ENCODE measurements at places on chromosomes 2 and 18. TPM values are rescaled to one million over a fixed set of nuclear protein-coding genes. Genes with fewer than 3 reads are reported as not detected.

GRCh38 chr18:61808286-61808685 lies 84.5 kb downstream of the RNF152 start:
- H3K4me3 ChIP-seq: no peak overlapping the region
- no peaks in the 10 kb centered on the region for H3K27me3 ChIP-seq
- H3K27ac ChIP-seq: no peak overlapping the region
- H3K36me3 ChIP-seq: no peaks in the 10 kb centered on the region

DNA sequence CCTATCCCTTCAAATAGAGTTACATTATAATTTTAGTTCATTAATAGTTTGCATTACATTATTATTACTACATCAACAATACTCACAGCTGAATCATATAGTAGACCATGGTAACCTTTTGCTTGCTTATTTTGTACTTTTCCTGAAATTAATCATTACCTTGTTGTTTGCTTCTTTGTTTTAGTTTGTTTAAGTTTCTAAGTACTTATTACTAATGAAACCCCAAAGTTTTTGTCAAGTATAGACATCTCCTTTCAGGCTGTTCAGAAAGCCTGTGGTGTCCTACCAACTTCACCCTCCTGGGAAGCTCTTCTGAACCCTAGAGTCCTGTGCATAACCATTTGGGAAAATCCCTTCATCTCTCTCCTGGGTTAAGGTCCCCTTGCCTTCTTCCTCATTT lies 43.5 kb upstream of the LAPTM4A start:
- no peaks in the 10 kb centered on the region for H3K36me3 ChIP-seq
- peaks cover 10% of the 10 kb centered on the region for H3K4me1 ChIP-seq
- no peak for DNase-seq
- no peaks in the 10 kb centered on the region for H3K27me3 ChIP-seq

DNA sequence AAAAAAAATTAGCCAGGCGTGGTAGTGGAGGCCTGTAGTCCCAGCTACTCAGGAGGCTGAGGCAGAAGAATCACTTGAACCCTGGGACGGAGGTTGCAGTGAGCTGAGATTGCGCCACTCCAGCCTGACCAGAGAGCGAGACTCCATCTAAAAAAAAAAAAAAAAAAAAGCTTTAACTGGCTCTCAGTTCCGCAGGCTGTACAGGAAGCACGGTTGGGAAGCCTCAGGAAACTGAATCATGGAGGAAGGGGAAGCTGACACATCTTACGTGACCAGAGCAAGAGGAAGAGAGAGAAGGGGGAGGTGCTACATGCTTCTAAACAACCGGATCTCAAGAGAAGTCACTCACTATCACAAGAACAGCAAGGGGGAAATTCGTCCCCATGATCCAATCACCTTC lies 505.6 kb upstream of the SLC8A1 start:
- no peaks in the 10 kb centered on the region for H3K4me1 ChIP-seq
- H3K36me3 ChIP-seq: no peaks in the 10 kb centered on the region
- no peak overlapping the region for H3K4me3 ChIP-seq
- DNase-seq: no peak

- peak overlapping the region; percentile 35 for H3K27ac ChIP-seq
- H3K4me1 ChIP-seq: no peaks in the 10 kb centered on the region
- H3K27me3 ChIP-seq: no peaks in the 10 kb centered on the region
- no peak overlapping the region for H3K4me3 ChIP-seq
These were observed 97.8 kb upstream of the RASGRP3 start for GRCh38 chr2:33378556-33379210.

- DNase-seq: no peak
- H3K27ac ChIP-seq: no peak overlapping the region
- H3K4me3 ChIP-seq: no peak overlapping the region
- peaks cover 19% of the 10 kb centered on the region for H3K4me1 ChIP-seq
These were observed 3.1 kb upstream of the TXNL4A start for GRCh38 chr18:79991494-79991893.

GRCh38 chr2:73908689-73909652 lies 16.2 kb downstream of the ACTG2 start:
- H3K27me3 ChIP-seq: no peaks in the 10 kb centered on the region
- no peaks in the 10 kb centered on the region for H3K36me3 ChIP-seq
- no peak overlapping the region for H3K4me3 ChIP-seq
- no peak for DNase-seq
- no peaks in the 10 kb centered on the region for H3K4me1 ChIP-seq
- no peak overlapping the region for H3K27ac ChIP-seq

DNA sequence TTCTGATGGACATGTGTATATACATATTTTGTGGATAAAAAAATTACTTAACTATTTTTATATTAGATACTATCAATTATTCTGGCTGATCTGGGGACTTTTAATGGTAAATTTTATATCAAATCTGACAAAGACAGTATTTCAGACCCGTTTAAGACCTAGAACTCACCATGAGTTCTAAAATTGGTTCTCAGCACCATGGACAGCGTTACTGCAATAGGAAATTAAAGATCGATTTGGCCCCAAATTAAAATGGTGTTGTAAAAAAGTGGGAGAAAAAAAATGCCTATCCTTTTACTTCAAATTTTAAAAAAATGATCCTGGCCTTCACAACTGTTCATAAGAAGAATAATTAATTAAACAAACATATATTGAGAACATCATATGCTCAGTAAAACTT lies 919 bp upstream of the SCN2A start:
- no peaks in the 10 kb centered on the region for H3K4me1 ChIP-seq
- DNase-seq: no peak
- no peaks in the 10 kb centered on the region for H3K36me3 ChIP-seq
- no peak overlapping the region for H3K27ac ChIP-seq
- no peaks in the 10 kb centered on the region for H3K27me3 ChIP-seq
- no peak overlapping the region for H3K4me3 ChIP-seq

GRCh38 chr2:150101947-150102346 lies 385.5 kb downstream of the RND3 start:
- H3K4me3 ChIP-seq: no peak overlapping the region
- no peaks in the 10 kb centered on the region for H3K27me3 ChIP-seq
- DNase-seq: no peak
- peaks cover 9% of the 10 kb centered on the region for H3K4me1 ChIP-seq
- H3K27ac ChIP-seq: no peak overlapping the region
- H3K36me3 ChIP-seq: no peaks in the 10 kb centered on the region

DNA sequence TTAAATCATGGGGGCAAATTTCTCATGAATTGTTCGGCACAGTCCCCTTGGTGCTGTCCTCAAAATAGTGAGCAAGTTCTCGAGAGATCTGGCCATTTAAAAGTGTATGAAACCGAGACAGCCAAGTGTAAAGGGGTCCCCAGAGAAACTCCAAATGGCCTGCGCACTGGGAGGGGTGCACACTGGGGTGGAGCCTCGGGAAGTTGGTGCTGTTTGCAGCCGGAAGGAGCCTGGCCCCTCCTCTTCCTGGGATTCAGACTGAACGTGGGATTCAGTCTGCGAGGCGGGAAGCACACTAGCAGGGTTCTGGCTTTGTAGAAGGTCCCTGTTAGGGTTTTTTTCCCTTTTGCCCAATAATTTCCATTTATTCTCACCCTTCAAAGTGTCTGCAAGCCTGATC lies 48.8 kb downstream of the RABL2A start:
- DNase-seq: no peak
- no peaks in the 10 kb centered on the region for H3K36me3 ChIP-seq
- H3K27ac ChIP-seq: peak overlapping the region; percentile 40
- H3K4me3 ChIP-seq: no peak overlapping the region
- no peaks in the 10 kb centered on the region for H3K27me3 ChIP-seq
- H3K4me1 ChIP-seq: peaks cover 10% of the 10 kb centered on the region

- H3K36me3 ChIP-seq: no peaks in the 10 kb centered on the region
- no peak for DNase-seq
- H3K4me3 ChIP-seq: no peak overlapping the region
- no peaks in the 10 kb centered on the region for H3K27me3 ChIP-seq
- no peak overlapping the region for H3K27ac ChIP-seq
These were observed 96.0 kb downstream of the COMMD1 start for GRCh38 chr2:62001431-62001830.

- no peaks in the 10 kb centered on the region for H3K27me3 ChIP-seq
- H3K4me3 ChIP-seq: no peak overlapping the region
- no peaks in the 10 kb centered on the region for H3K36me3 ChIP-seq
- no peaks in the 10 kb centered on the region for H3K4me1 ChIP-seq
- H3K27ac ChIP-seq: no peak overlapping the region
These were observed 194.1 kb upstream of the FANCL start for GRCh38 chr2:58435246-58435645.

- H3K4me1 ChIP-seq: no peaks in the 10 kb centered on the region
- peak; percentile 50 for DNase-seq
- no peaks in the 10 kb centered on the region for H3K36me3 ChIP-seq
These were observed 52.7 kb upstream of the LAMA1 start for GRCh38 chr18:7170292-7170691.

DNA sequence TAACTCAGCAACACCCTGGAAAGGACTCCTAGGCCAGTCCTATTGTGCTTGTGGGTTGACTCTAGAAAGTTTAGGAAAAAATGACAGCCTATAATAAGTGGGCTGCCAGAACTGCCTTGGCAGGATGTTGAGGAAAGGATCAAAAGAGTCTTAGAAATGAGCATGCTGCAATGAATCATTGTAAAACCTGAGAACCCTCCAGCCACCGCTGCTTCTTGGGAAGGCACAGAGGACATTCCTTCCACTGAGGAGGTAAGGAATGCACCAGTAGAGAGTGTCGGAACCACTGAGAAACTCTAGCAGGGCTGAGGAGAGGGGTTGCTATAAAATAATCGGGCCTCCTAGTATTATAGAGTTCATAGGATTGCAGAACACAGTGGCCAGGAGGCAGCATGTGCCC lies 146.7 kb upstream of the SMIM21 start:
- no peak for DNase-seq
- no peaks in the 10 kb centered on the region for H3K36me3 ChIP-seq
- H3K4me1 ChIP-seq: no peaks in the 10 kb centered on the region
- no peaks in the 10 kb centered on the region for H3K27me3 ChIP-seq
- H3K27ac ChIP-seq: no peak overlapping the region

GRCh38 chr2:31476511-31477180 lies 62.1 kb upstream of the XDH start:
- no peak for DNase-seq
- no peaks in the 10 kb centered on the region for H3K27me3 ChIP-seq
- H3K36me3 ChIP-seq: no peaks in the 10 kb centered on the region
- H3K4me1 ChIP-seq: no peaks in the 10 kb centered on the region
- no peak overlapping the region for H3K27ac ChIP-seq

DNA sequence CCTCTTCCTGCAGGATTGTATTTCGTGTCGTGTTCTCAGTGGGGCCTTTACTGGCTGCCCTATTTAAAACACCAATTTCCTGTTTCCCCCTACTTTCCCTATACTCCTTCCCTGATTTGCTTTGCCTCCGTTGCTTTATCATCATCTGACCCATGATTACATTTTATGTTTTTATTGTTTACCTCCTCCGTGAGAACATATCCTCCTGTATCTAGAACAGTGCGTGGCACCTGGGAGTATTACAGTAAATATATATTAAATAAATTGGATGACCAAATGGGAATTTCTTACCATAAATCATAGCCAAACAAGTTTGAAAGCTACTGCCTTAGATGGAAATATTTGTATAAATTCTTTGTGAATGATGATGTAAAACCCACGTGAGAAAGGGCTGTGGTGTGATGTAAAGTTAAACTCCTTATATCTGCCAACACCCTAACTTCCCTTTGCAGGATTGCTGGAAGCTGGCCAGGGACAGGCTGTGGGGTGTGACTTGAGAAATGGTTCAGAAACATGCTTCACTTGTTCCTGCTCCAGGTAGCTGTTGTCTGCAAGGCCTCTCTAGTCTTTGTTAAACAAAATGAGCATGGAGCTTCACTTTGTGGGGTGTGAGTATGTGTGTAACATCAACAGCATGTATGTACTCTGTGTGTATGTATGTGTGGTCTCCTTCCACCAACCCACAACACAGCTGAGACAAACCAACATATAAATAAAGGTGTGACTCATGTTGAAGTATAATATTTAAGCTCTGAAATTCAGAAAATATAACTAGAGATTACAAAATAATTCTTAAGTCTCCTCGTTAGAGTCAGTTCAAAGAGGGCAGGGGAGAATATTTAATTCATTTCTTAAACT lies 40.3 kb downstream of the LHCGR start:
- H3K4me3 ChIP-seq: no peak overlapping the region
- DNase-seq: peak; percentile 65
- no peaks in the 10 kb centered on the region for H3K27me3 ChIP-seq
- H3K27ac ChIP-seq: peak overlapping the region; percentile 2
- H3K4me1 ChIP-seq: peaks cover 28% of the 10 kb centered on the region

DNA sequence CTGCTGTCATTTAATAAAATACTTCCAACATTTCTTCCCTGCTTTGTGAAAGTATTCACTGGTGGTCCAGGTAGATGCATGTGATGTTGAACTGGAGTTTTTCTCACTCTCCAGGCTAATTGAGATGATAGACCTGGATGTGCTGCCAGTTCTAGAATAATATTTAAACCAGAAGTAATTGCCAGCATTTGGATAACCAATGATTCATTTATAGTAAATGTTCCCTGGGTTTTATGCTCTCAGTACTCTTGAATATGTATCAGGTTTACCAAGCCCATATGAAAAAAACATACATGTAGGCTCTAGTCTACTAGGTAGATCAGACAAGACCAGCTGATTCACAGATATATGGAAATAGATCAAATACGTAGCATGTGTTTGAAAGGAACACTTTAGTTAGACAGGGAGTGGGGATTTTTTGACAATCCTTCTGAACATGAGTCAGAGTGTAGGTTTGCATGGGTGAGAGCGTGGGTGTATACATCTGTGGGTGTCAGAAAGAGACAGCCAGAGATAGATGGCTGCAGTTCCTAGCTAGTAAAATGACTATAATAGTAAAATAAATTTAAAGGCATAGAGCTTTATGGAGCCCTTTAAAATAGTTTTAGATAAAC lies 115.1 kb downstream of the NAB1 start:
- no peaks in the 10 kb centered on the region for H3K36me3 ChIP-seq
- no peak for DNase-seq

DNA sequence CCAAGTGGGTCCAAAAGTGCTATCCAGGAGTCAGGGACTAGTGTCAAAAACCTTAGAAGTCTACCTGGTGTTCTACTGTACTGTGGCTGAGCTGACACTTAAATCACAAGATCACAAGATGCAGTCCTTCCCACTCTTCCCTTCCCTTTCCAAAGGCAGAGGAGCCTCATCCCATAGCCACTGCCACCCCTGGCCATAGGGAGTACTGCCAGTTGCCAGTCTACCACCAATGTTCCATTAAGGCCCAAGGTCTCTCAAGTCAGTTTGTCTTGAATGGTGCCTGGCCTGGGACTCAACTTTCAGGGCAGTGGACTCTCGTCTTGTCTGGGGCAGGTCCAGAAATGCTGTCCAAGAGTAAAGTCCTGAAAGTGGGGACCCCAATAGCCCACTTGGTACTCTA lies 585.6 kb downstream of the NUP35 start:
- no peak overlapping the region for H3K27ac ChIP-seq
- no peak for DNase-seq
- H3K4me3 ChIP-seq: no peak overlapping the region
- no peaks in the 10 kb centered on the region for H3K27me3 ChIP-seq

- no peak for DNase-seq
- H3K4me1 ChIP-seq: no peaks in the 10 kb centered on the region
- H3K27ac ChIP-seq: no peak overlapping the region
- no peaks in the 10 kb centered on the region for H3K36me3 ChIP-seq
- H3K27me3 ChIP-seq: no peaks in the 10 kb centered on the region
These were observed 45.9 kb upstream of the ATP5MC3 start for GRCh38 chr2:175227393-175227792.

GRCh38 chr2:66472225-66472843 lies 37.4 kb downstream of the MEIS1 start:
- no peak for DNase-seq
- no peak overlapping the region for H3K27ac ChIP-seq
- H3K4me3 ChIP-seq: no peak overlapping the region
- no peaks in the 10 kb centered on the region for H3K36me3 ChIP-seq
- H3K27me3 ChIP-seq: no peaks in the 10 kb centered on the region

Gene MGAT4A
- 13.2 TPM for total RNA-seq

Gene ERFE
- 1.5 TPM for total RNA-seq

Gene SNTG2
- total RNA-seq: not detected

Gene SNORC
- 0.12 TPM for total RNA-seq

Gene RNPEPL1
- 62.0 TPM for total RNA-seq

Gene CNTNAP5
- total RNA-seq: not detected

Gene GAREM2
- 3.0 TPM for total RNA-seq
